Dermis microvascular lymphatic vessel endothelial cell (primary cell): ENCODE measurements at places on chromosomes 11 and 22. TPM values are rescaled to one million over a fixed set of nuclear protein-coding genes. Genes with fewer than 3 reads are reported as not detected.

DNA sequence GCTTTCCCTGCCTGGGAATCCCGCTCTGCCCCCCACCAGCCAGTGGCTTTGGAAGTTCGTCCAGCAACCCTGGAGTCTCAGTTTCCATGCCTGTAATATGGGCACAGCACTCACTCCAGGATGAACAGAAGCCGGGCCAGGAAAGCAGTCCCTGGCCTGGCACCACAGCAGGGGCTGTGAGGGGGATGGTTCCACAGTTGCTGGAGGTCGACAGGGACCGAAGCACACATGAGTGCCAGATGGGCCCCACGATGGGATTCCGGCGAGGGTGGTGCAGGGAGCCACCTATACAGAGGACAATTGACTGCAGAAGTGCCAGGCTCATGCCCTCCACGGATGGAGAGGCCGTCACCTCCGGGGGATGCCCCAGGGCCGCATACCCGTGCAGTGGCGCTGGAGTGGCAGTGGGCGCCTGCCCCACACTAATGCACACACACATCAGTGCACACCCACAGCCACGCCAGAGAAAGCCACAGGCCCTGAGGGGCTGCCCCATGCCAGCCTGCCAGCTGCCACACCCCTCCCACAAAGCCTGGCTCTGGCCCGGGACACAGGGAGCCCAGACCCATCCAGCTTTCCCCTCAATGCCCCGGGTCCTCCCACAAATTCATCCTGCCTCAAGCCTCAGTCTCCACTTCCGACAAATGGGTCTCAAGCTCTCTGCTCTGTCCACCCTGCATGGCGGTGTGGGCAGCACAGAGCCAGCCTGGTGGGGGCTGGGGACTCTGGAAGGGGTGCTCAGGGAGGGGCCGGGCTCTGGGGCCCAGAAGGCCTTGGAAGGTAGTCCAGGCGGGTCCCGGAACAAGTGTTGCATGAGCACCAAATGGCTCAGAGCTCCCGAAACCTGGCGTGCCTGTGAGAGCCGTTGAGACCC lies 9.7 kb downstream of the ASCL2 start:
- DNase-seq = no peak

GRCh38 chr22:48837341-48837935 lies 990.2 kb downstream of the BRD1 start:
- DNase-seq = no peak

GRCh38 chr22:19522881-19523239 lies 1.4 kb downstream of the CLDN5 start:
- peak; percentile 24 for DNase-seq

- DNase-seq = no peak
Observed at GRCh38 chr11:118845369-118845768, 38.3 kb upstream of the CXCR5 start.

GRCh38 chr22:36008565-36008964 lies 20.1 kb downstream of the RBFOX2 start:
- DNase-seq = no peak

DNA sequence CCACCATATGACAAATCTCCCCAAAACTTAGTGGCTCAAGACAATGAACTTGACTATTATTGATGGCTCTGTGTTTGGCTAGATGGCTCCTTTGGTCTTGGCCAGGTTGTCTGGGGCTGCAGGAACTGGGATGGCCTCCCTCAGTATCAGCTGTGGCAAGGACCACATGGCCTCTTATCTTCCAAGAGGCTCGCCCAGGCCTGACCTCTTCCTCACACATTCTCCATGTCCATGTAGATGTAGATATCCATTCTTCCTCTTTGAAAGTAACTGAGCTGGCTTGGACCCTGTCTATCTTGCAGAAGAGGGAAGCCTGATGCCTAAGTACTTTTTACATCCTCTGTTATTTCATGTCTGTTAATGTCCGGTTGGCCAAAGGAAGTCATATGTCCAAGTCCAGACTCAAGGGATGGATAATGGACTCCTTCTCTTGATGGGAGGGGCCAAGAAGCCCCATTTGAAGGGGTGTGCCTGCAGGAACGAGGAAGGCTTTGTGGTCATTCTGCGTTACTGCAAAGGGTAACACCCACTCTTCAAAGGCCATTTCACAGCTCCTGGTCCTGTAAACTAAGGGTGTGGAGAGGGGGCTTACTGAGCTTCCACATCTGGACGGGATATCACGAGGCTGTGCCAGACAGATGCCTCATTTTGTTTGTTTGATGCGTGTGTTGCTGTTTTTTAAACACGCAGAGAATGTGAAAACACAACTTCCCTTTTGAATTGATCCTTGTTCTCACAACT lies 87.1 kb downstream of the GRIK4 start:
- no peak for DNase-seq

DNA sequence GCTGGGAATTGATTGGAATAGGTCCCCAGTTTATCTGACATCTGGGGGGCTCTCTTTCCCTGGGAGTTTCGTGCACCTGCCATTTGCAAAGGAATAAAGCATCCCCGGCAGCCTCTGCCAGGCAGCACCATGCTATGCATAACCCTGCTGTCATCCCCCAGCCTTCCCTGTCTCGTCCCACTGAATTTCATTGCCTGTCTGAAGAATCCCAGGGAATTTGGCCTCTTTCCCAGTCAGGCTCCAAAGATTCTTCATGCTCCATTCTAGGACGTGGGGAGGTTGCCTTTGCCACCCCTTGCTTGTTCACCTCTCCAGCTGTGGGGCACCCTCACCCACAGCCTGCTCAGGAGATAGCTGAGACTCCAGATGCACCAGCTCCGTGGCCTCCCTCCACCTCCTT lies 195.1 kb upstream of the TBCEL start:
- no peak for DNase-seq

DNA sequence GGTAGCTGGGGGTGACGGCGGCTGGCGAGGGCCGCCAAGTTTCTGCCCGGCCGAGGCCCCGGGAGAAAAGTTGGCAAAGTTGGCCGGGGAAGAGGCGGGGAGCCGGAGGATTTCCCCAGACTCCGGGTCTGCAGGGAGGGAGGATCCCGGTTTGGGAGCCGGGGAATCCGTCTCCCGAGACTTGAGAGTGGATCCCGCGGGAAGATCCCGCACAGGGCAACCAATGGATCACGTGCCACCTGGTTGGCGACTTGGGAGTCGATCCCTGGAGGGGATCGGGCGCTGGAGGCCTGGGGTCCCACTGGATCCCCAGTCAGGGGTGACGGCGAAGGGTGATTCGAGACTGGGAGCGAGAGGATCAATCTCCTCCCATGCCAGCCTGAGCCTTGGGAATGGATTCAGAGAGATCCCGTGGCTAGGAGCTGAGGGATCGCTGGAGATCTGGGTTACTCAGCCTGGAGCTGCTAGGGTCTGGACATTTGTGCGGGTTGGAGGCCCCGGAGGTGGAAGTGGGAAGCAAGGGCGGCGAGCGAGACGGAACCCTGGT lies 394 bp downstream of the KIAA1671 start:
- peak; percentile 83 for DNase-seq

DNA sequence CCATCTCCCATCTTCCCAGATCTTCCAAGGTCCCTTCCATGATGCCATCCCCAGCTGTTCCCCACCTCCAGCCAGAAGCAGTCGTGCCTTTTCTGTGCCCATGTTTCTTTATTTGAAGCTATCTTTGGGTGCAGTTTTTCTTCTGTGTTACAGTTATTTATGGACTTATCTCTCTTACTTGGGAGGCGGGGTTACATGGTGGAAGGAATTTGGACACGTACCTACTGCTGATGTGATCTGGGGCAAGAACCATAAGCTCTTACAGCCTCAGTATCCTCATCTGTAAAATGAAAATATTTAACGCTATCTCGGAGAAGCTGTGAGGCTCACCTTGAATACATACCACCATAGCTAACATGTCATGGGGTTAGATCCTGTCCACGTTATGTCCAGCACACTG lies 98.9 kb downstream of the ZBTB16 start:
- no peak for DNase-seq

The MRGPRX4 gene
- 0.51 and 2.9 TPM in 2 replicates for total RNA-seq

The FGF3 gene
- not detected in 2 replicates for total RNA-seq

The LUZP2 gene
- total RNA-seq = not detected in 2 replicates

The LMNTD2 gene
- 0.90 and 2.0 TPM in 2 replicates for total RNA-seq

The C11orf86 gene
- total RNA-seq = not detected in 2 replicates

The P2RY2 gene
- total RNA-seq = 0.25 and 0.64 TPM in 2 replicates
